MCF 10A (cell line): ENCODE measurements at places on chromosomes 7 and 10.
A peak's percentile ranks its signal among the peaks of the same experiment; 100 is the strongest.

DNA sequence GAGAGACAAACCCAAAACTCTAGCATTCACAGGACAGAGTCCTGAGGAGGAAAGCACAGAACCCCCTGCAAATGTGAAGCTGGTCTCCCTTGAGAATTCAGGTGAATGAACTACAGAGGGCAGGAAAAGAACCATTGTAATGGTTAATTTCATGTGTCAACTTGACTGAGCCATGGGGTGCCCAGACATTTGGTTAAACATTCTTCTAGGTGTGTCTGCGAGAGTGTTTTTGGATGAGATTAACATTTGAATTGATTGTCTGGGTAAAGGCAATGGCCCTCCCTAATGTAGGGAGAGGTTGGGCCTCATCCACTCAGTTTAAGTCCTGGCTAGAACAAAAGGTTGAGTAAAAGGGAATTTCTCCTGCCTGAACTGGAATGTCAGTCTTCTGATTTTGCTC lies 15.7 kb upstream of the CDK1 start:
- no peak overlapping the region for H3K27ac ChIP-seq
- H3K4me1 ChIP-seq, result peaks cover 17% of the 10 kb centered on the region
- no peak for DNase-seq
- H3K4me3 ChIP-seq, result no peak overlapping the region
- H3K36me3 ChIP-seq, result no peaks in the 10 kb centered on the region
- no peaks in the 10 kb centered on the region for H3K27me3 ChIP-seq

- peak; percentile 61 for DNase-seq
These were observed 5.2 kb upstream of the HTR7 start for GRCh38 chr10:90862908-90863514.

- no peak overlapping the region for H3K4me3 ChIP-seq
- peaks cover 31% of the 10 kb centered on the region for H3K4me1 ChIP-seq
- H3K36me3 ChIP-seq, result no peaks in the 10 kb centered on the region
- H3K27me3 ChIP-seq, result no peaks in the 10 kb centered on the region
These were observed 34.7 kb downstream of the ARL4A start for GRCh38 chr7:12722136-12722535.

GRCh38 chr10:71252220-71252619 lies 39.9 kb downstream of the UNC5B start:
- no peak for DNase-seq
- peak overlapping the region; percentile 85 for H3K27ac ChIP-seq
- peaks cover 6% of the 10 kb centered on the region for H3K36me3 ChIP-seq
- no peak overlapping the region for H3K4me3 ChIP-seq
- H3K4me1 ChIP-seq, result peaks cover 48% of the 10 kb centered on the region

- peaks cover 23% of the 10 kb centered on the region for H3K4me1 ChIP-seq
- H3K4me3 ChIP-seq, result peak within 1 kb of the TSS; percentile 90
- H3K36me3 ChIP-seq, result no peaks in the 10 kb centered on the region
These were observed at the start of gene GSDME for GRCh38 chr7:24757353-24758275. Gene GSDME (minus strand): TSS chr7:24757464. CDS start chr7:24749774, 7,690 bp downstream.

GRCh38 chr7:79862447-79863210 lies 272.0 kb upstream of the GNAI1 start:
- no peak for DNase-seq
- H3K4me3 ChIP-seq, result no peak overlapping the region
- no peaks in the 10 kb centered on the region for H3K4me1 ChIP-seq
- H3K27me3 ChIP-seq, result peaks cover 78% of the 10 kb centered on the region

- H3K36me3 ChIP-seq, result peaks cover 6% of the 10 kb centered on the region
- H3K4me3 ChIP-seq, result no peak overlapping the region
- no peaks in the 10 kb centered on the region for H3K27me3 ChIP-seq
These were observed 182.9 kb downstream of the XPNPEP1 start for GRCh38 chr10:109740436-109740835.

- H3K27ac ChIP-seq, result no peak overlapping the region
- H3K4me3 ChIP-seq, result no peak overlapping the region
- H3K36me3 ChIP-seq, result no peaks in the 10 kb centered on the region
- H3K4me1 ChIP-seq, result no peaks in the 10 kb centered on the region
These were observed 135.0 kb upstream of the TMEM72 start for GRCh38 chr10:44776181-44776580.

GRCh38 chr10:71696628-71697326 lies 22.8 kb downstream of the C10orf105 start:
- no peaks in the 10 kb centered on the region for H3K36me3 ChIP-seq
- no peak overlapping the region for H3K27ac ChIP-seq
- no peak overlapping the region for H3K4me3 ChIP-seq
- no peaks in the 10 kb centered on the region for H3K27me3 ChIP-seq
- DNase-seq, result peak; percentile 65
- H3K4me1 ChIP-seq, result no peaks in the 10 kb centered on the region

- peaks cover 6% of the 10 kb centered on the region for H3K36me3 ChIP-seq
- H3K4me1 ChIP-seq, result no peaks in the 10 kb centered on the region
- no peak overlapping the region for H3K4me3 ChIP-seq
- no peak for DNase-seq
- H3K27ac ChIP-seq, result no peak overlapping the region
- H3K27me3 ChIP-seq, result no peaks in the 10 kb centered on the region
These were observed 29.7 kb downstream of the ABCC2 start for GRCh38 chr10:99812177-99812576.

DNA sequence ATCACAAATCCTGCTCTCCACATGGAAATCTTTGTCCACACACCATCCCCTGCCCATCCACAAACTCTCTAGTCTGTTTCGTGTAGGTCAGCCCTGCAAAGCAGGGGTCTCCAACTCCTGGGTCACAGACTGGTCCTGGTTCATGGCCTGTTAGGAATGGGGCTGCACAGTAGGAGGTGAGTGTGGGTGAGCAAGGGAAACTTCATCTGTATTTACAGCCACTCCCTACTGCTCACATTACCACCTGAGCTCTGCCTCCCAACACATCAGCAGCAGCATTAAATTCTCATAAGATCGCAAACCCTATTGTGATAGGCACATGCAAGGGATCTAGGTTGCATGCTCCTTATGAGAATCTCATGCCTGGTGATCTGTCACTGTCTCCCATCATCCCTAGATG lies 242.1 kb downstream of the FGFR2 start:
- H3K27me3 ChIP-seq, result no peaks in the 10 kb centered on the region
- no peak overlapping the region for H3K4me3 ChIP-seq
- no peaks in the 10 kb centered on the region for H3K4me1 ChIP-seq
- H3K36me3 ChIP-seq, result no peaks in the 10 kb centered on the region

GRCh38 chr10:27223964-27224363 lies 16.6 kb downstream of the ACBD5 start:
- H3K4me3 ChIP-seq, result no peak overlapping the region
- H3K36me3 ChIP-seq, result peaks cover 68% of the 10 kb centered on the region
- H3K27me3 ChIP-seq, result no peaks in the 10 kb centered on the region
- H3K27ac ChIP-seq, result no peak overlapping the region

GRCh38 chr10:117553142-117553814 lies 10.7 kb downstream of the EMX2 start:
- H3K4me1 ChIP-seq, result no peaks in the 10 kb centered on the region
- H3K27me3 ChIP-seq, result peaks cover 28% of the 10 kb centered on the region
- H3K4me3 ChIP-seq, result no peak overlapping the region
- DNase-seq, result no peak
- no peak overlapping the region for H3K27ac ChIP-seq

GRCh38 chr7:126016722-126017121 lies 1087.1 kb upstream of the POT1 start:
- DNase-seq, result no peak
- no peak overlapping the region for H3K4me3 ChIP-seq
- H3K27me3 ChIP-seq, result no peaks in the 10 kb centered on the region
- H3K27ac ChIP-seq, result no peak overlapping the region

- H3K36me3 ChIP-seq, result no peaks in the 10 kb centered on the region
- no peaks in the 10 kb centered on the region for H3K27me3 ChIP-seq
- H3K4me1 ChIP-seq, result peaks cover 4% of the 10 kb centered on the region
- H3K4me3 ChIP-seq, result no peak overlapping the region
- no peak overlapping the region for H3K27ac ChIP-seq
These were observed 40.0 kb downstream of the ZCCHC24 start for GRCh38 chr10:79405221-79405994.

- peaks cover 6% of the 10 kb centered on the region for H3K36me3 ChIP-seq
- DNase-seq, result no peak
- peak overlapping the region; percentile 55 for H3K27ac ChIP-seq
- H3K27me3 ChIP-seq, result no peaks in the 10 kb centered on the region
- H3K4me1 ChIP-seq, result peaks cover 32% of the 10 kb centered on the region
These were observed 260.1 kb downstream of the BICC1 start for GRCh38 chr10:58772758-58773157.

GRCh38 chr10:112024079-112024478 lies 159.5 kb downstream of the GPAM start:
- no peak overlapping the region for H3K4me3 ChIP-seq
- DNase-seq, result no peak
- H3K36me3 ChIP-seq, result no peaks in the 10 kb centered on the region
- H3K4me1 ChIP-seq, result no peaks in the 10 kb centered on the region
- no peak overlapping the region for H3K27ac ChIP-seq
- no peaks in the 10 kb centered on the region for H3K27me3 ChIP-seq

- H3K36me3 ChIP-seq, result no peaks in the 10 kb centered on the region
- H3K27me3 ChIP-seq, result no peaks in the 10 kb centered on the region
- no peak for DNase-seq
These were observed 902.8 kb downstream of the LRMDA start for GRCh38 chr10:76334255-76334654.

- H3K27ac ChIP-seq, result no peak overlapping the region
- DNase-seq, result no peak
- no peaks in the 10 kb centered on the region for H3K27me3 ChIP-seq
These were observed 47.7 kb upstream of the ZNF479 start for GRCh38 chr7:57179776-57180415.

DNA sequence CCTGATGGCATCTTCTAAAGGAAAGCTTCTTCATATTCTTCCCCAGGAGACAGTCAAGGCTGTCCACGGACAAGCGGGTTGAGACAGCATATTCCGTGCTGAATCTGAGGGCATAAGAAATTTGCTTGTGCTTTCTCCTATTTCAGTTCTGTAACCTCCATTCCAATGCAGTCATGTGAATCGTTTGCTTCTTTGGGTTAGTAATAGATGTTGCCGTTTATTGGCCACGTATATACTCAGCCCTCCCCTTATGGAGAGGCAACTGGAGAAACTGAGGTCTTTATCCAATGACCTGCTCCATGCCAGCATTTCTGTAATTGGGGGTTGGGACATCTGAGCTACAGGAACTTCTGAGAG lies 38.9 kb downstream of the LYZL1 start:
- H3K4me1 ChIP-seq, result no peaks in the 10 kb centered on the region
- H3K27ac ChIP-seq, result no peak overlapping the region
- no peak overlapping the region for H3K4me3 ChIP-seq
- no peak for DNase-seq

GRCh38 chr10:44352316-44353127 lies 32.4 kb downstream of the CXCL12 start:
- no peak overlapping the region for H3K27ac ChIP-seq
- peaks cover 35% of the 10 kb centered on the region for H3K27me3 ChIP-seq

DNA sequence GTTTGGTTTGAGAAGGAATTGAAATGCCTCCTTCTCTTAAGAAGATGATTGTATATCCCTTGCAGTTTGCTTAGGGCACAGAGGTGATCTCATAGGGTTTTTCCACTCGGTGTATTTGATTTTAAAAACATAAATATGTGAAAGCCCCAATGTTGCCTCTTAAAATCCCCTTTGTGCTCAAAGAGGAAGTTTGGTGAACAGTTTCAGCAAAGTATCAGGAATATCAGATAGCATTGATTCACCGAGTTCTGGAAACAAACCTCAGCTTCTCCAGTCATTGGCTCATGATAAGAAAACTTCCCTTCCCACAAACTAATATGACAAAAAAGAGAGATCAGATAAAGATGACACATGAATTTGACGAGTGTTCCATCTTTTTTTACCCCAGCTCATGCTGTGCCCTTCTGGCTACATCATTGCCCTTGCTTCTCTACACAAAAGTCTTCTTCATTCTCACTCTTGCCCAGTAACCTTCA lies 20.1 kb upstream of the SMNDC1 start:
- peaks cover 20% of the 10 kb centered on the region for H3K4me1 ChIP-seq
- no peaks in the 10 kb centered on the region for H3K36me3 ChIP-seq
- DNase-seq, result no peak
- no peak overlapping the region for H3K4me3 ChIP-seq
- H3K27ac ChIP-seq, result no peak overlapping the region

- no peak overlapping the region for H3K4me3 ChIP-seq
- no peak for DNase-seq
- peaks cover 5% of the 10 kb centered on the region for H3K4me1 ChIP-seq
- no peaks in the 10 kb centered on the region for H3K36me3 ChIP-seq
- no peak overlapping the region for H3K27ac ChIP-seq
These were observed 15.9 kb downstream of the KPNA7 start for GRCh38 chr7:99191869-99192596.

DNA sequence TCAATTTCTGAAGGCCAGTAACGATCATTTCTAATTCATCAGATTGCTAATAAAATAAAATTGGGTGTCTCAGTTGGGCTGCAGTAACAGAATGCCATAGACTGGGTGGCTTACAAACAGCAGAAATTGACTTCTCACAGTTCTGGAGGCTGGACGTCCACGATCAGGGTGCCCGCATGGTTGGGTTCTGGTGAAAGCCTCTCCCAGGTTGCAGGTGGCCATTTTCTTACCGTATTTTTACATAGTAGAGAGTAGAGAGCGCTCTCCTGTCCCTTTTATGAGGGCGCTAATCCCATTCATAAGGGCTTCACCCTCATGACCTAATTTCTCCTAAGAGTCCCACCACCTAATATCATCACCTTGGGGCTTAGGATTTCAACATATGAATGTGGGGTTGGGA lies 106.0 kb downstream of the SPAG6 start:
- no peak for DNase-seq
- no peaks in the 10 kb centered on the region for H3K4me1 ChIP-seq
- H3K36me3 ChIP-seq, result no peaks in the 10 kb centered on the region
- no peaks in the 10 kb centered on the region for H3K27me3 ChIP-seq
- no peak overlapping the region for H3K4me3 ChIP-seq
- no peak overlapping the region for H3K27ac ChIP-seq

GRCh38 chr10:118516716-118517115 lies 78.7 kb downstream of the PRLHR start:
- no peak overlapping the region for H3K27ac ChIP-seq
- H3K4me1 ChIP-seq, result peaks cover 5% of the 10 kb centered on the region
- H3K27me3 ChIP-seq, result no peaks in the 10 kb centered on the region
- H3K36me3 ChIP-seq, result no peaks in the 10 kb centered on the region

DNA sequence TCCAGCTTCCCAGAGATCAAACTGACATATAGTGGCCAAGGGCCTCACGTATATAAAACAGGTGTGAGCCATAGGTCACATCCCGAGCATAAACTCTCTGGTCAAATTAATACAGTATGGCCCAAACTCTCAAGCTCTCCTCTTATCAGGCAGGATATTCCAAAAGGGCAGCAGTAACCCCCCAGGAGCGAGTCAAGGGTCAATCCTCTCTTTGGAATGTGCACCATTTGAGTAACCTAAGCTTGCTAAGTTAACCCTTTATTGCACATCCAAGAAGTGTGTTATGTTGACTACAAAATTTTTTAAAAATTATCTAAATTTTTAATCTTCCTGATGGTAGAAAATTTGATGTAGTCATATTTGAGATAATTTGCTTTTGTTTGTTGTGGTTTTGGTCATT lies 4.5 kb upstream of the TRIM24 start:
- DNase-seq, result no peak
- no peak overlapping the region for H3K4me3 ChIP-seq
- H3K27me3 ChIP-seq, result no peaks in the 10 kb centered on the region
- no peak overlapping the region for H3K27ac ChIP-seq
- peaks cover 6% of the 10 kb centered on the region for H3K36me3 ChIP-seq
- H3K4me1 ChIP-seq, result peaks cover 6% of the 10 kb centered on the region
